IMR-90 (cell line): ENCODE measurements at places on chromosomes 11 and 22.

- no peaks in the 10 kb centered on the region for H3K36me3 ChIP-seq
- peak; percentile 75 for DNase-seq
- H3K4me1 ChIP-seq: peaks cover 5% of the 10 kb centered on the region
- H3K27ac ChIP-seq: peak overlapping the region; percentile 36
- H3K27me3 ChIP-seq: no peaks in the 10 kb centered on the region; the same call in 1 of the 2 replicates
These were observed 23.8 kb upstream of the IGSF22 start for GRCh38 chr11:18749681-18750319.

DNA sequence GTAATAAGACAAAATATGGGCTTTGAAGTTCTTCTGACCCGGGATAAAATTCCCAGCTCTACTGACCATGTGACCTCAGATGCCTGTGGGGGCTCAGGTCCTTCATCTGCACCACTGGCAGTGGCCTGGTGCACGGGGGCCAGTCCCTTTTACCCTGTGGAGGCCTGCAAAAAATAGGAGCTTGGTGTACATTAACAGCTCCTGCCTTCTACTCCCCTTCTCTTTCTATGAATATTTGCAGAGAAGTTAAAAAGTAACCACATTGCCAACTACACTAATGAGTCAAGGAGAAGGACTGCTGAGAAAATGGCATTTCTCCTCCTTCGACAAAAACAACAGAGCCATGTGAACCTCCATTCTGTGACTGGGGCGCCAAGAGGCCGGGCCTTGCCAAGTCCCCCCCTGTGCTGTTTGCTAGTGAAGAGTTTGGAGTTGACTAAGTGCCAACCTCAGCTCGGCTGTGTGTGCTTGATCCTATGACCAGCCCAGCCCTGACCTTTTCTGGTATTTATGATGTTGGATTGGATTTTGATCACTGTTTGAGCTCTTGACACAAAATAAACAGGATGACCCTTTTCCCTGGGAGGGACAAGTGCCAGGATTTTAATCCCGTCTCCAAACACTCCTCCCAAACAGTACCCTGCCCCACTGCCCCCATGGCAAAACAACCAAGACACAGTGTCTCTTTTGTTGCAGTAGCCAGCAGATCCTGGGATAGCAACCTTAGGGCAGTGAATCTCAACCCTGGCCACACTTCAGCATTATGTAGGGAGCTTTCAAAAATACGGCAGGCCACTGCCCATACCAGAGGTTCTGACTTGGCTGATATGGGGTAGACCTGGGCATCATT is 380.1 kb downstream of the LARGE1 start:
- DNase-seq: peak; percentile 5
- no peaks in the 10 kb centered on the region for H3K36me3 ChIP-seq
- no peak overlapping the region for H3K4me3 ChIP-seq
- H3K27me3 ChIP-seq: no peaks in the 10 kb centered on the region
- H3K4me1 ChIP-seq: peaks cover 3% of the 10 kb centered on the region; the same call in 1 of the 2 replicates

DNA sequence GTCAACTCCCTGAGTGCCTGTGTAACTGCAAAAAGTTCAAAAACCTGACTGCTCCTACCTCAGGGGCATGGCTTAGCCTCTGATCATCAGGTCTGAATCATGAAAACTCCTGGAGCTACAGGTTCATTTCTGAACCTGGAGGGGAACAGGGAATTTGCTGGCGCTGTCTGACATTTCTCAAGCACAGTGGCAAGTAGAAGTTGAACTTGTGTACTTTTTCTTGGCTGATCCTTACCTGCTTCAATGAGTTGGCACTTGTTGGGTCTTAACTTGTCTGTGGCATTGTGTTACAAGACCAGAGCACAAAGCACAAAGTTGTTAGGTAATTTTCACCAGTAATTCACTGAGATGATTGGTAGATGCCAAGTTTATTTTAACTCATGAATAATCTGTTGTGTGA is 3.3 kb downstream of the TMEM109 start:
- no peaks in the 10 kb centered on the region for H3K27me3 ChIP-seq
- peaks cover 7% of the 10 kb centered on the region for H3K4me1 ChIP-seq
- H3K4me3 ChIP-seq: no peak overlapping the region
- no peak for DNase-seq
- H3K27ac ChIP-seq: no peak overlapping the region
- H3K36me3 ChIP-seq: peaks cover 23% of the 10 kb centered on the region

DNA sequence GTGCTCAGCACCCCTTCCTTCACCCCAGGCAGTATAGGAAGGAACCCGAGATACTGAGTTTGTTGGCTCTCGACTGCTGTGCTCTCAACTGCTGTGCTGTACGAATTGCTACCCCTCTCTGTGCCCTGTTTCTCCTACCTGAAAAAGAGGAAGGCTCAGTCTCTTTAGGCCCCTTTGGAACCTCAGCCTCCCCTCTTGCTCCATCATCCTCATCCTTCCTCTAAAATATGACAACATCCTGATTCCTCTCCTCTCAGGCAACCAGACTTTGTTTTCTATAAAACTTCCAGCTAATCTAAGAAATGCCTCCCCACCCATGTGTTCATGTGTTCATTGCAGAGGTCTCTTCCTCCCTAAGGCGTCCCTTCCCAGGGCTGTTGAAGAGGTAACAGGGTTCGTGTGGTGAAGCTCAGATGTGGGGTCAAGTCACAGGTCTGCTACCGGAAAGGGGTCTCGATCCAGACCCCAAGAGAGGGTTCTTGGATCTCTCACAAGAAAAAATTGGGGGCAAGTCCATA is 35.5 kb upstream of the CD82 start:
- no peak for DNase-seq
- H3K4me3 ChIP-seq: no peak overlapping the region
- peaks cover 16% of the 10 kb centered on the region for H3K27me3 ChIP-seq

GRCh38 chr22:20080776-20081654 is 974 bp downstream of the DGCR8 start:
- H3K4me1 ChIP-seq: peaks cover 19% of the 10 kb centered on the region
- DNase-seq: peak; percentile 67
- peak overlapping the region; percentile 87 for H3K27ac ChIP-seq
- peak overlapping the region; percentile 83 for H3K4me3 ChIP-seq
- no peaks in the 10 kb centered on the region for H3K27me3 ChIP-seq

DNA sequence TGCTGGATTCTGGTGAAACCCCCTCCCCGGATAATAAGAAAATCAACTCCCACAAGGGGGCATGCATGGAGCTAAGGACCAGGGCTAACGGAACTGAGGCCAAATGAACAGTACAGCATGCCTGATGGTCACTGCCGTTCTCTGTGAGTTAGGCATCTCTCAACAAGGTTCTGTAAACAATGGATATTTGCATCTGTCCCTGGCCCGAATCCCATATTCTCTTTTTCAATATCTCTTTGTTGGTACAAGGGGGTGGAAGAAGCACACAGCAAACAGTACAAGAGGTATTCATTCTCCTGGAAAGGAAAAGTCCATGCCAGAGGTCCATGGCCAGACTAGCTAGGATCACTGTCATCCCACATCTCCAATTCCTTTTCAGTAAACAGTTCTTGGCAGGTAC is 32.2 kb upstream of the APOA1 start:
- H3K27me3 ChIP-seq: no peaks in the 10 kb centered on the region
- peaks cover 3% of the 10 kb centered on the region; the same call in 1 of the 2 replicates for H3K4me1 ChIP-seq
- no peak for DNase-seq
- no peak overlapping the region for H3K27ac ChIP-seq
- no peak overlapping the region for H3K4me3 ChIP-seq

GRCh38 chr22:35589071-35589755 is 27.9 kb downstream of the MB start:
- DNase-seq: peak; percentile 77
- H3K36me3 ChIP-seq: no peaks in the 10 kb centered on the region
- H3K27ac ChIP-seq: no peak overlapping the region
- H3K27me3 ChIP-seq: peaks cover 5% of the 10 kb centered on the region; the same call in 1 of the 2 replicates
- H3K4me1 ChIP-seq: peaks cover 13% of the 10 kb centered on the region; the same call in 1 of the 2 replicates

GRCh38 chr11:65133724-65134123 is 595 bp downstream of the SYVN1 start:
- H3K4me1 ChIP-seq: peaks cover 6% of the 10 kb centered on the region; the same call in 1 of the 2 replicates
- peaks cover 40% of the 10 kb centered on the region for H3K36me3 ChIP-seq
- no peaks in the 10 kb centered on the region for H3K27me3 ChIP-seq

DNA sequence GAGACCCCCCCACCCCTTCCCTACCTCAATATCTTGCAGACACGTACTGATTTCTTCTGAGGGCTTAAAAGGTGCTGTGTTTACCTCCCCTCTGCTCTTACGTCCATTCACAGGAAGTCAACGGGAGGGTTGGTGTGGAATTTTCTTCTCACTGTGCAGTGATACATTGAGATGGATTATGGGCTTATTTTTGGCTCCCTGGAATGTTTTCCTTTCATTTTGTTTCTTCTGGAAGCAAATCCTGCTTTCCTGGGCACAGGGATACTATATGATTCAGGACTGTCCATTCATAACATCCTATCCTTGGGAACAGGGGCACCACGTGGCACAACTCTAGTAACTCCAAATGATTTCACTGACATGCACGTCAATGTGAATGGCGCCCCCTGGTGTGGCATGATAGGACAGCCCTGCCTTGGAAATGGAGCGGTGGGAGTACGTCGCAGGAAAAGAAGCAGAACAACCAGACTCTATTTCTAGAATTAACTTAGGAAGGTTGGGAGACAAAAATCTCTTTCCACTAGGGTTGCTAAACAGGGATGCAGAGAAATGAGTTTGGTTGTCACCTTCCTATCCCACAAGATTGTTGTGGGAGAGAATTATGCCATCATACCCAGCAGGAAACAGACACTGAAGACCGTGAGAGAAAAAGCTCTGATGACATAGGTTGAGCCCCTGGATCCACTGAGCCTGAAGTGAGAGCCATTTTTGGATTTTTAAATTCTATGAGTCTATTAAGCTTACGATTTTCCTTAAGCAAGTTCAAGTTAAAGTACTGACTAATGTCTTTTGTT is 146.5 kb upstream of the RAG2 start:
- no peak overlapping the region for H3K4me3 ChIP-seq
- no peaks in the 10 kb centered on the region for H3K36me3 ChIP-seq
- DNase-seq: peak; percentile 66
- no peak overlapping the region for H3K27ac ChIP-seq
- H3K27me3 ChIP-seq: peaks cover 2% of the 10 kb centered on the region; the same call in 1 of the 2 replicates

- no peak overlapping the region for H3K4me3 ChIP-seq
- no peak for DNase-seq
- no peak overlapping the region for H3K27ac ChIP-seq
- no peaks in the 10 kb centered on the region for H3K36me3 ChIP-seq
- 0 out of 2 replicates have a peak, but pooled peaks cover 2% of the 10 kb centered on the region for H3K27me3 ChIP-seq
- H3K4me1 ChIP-seq: peaks cover 7% of the 10 kb centered on the region; the same call in 1 of the 2 replicates
These were observed 59.3 kb downstream of the ENDOD1 start for GRCh38 chr11:95148938-95149337.
